ENCODE measurements at places on chromosomes 7 and 10.

DNA sequence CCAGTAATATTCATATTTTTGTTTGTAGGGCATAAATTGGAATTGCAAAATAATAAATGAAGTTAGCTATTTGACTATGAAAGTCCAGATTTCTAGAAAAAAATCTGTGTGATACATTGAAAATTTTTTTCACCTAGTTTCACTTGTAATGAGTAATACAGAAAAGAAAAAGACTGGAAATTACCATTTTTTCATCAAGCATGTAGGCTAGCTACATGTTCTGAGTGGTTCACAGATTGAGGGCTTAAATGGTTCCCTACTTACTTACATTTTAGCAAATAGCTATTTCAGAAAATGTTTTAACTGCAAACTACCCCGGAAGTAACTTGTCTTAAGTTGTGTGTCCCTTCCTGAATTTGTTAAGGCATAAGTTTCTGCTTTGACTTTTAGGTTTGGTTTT lies 396.0 kb downstream of the PHF14 start:
- DNase-seq, result no peak

DNA sequence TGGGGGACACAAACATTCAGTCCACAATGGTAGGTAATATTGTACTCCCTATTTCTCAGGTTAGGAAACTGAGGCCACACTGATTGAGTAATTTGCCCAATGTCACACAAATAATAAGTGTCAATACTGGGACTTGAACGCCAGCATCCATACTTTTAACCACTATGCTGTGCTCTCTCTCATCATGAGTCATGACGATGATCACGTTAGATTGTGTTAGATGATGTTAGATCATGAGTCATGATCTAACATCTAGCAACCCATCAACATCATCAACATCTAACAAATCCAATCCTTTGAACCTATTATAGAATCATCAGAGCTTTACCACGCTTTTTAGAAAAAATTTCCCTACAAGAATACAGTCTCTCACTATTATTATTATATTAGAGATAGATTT lies 28.1 kb upstream of the HERPUD2 start:
- no peak for DNase-seq

DNA sequence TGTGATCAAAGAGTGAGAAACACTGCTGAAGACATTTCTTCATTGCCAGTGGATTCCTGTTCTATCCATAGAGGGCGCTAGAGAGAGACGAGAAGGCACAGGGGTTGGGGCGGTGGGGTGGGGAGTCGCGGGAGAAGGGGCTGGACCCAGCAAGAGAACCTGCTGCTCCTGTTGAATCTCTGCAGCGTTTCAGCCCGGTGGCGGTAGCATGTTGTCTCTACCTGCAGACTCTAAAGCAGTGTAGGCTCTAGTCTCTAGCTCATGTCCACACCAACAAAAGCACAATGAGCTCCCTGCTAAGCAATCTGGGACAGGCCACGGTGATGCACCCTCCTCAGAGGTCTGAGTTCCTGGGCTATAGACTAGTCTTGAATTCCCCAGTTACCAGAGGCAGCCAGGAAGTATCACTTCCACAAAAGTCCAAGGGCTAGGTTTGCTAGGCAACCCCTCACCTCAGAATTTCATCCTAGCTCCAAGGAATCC lies 167.7 kb downstream of the DGKB start:
- DNase-seq, result no peak

GRCh38 chr7:122262246-122262645 lies 42.3 kb downstream of the FEZF1 start:
- DNase-seq, result no peak

- DNase-seq, result no peak
Measured at GRCh38 chr7:142569851-142570250, 179.4 kb upstream of the PRSS1 start.

GRCh38 chr7:24299192-24299591 lies 15.2 kb downstream of the NPY start:
- no peak for DNase-seq

GRCh38 chr10:110056822-110057221 lies 49.0 kb downstream of the ADD3 start:
- DNase-seq, result peak; percentile 65

Data from fibroblast of villous mesenchyme (primary cell).